ENCODE measurements at places on chromosomes 1 and 21.

DNA sequence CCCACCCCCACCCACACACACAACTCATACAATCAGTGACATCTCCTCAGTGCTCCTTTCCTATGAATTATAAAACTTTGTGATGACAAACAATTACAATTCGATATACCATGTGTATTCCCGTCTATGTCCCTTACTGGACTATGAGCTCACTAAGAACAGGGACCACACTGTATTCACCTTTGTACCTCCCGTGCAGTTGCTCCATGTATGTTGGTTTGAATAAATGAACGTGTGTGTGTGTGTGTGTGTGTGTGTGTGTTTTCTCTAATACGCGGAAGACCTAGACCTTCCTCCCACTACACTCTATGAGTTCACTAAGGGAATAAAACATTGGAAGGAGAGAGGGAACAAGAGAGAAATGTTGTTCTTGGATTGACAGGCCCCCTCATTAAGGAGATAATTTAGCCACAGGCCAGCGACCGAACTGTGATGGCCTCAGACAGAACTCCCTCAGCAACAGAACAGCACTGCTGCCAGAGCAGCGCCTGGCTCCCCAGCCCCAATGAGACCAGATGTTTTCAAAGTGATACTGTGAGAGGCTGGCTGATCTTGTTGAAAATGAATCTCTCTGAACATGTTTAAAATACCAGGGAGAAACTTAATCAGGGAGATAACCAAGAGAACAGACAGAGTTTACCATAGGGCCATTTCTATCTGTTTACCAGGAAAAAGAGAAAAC lies 21.7 kb downstream of the BCAR3 start:
- no peak for DNase-seq

- DNase-seq, result no peak
Observed at GRCh38 chr1:79966438-79966837, 959.9 kb upstream of the ADGRL4 start.

GRCh38 chr21:45447821-45448220 lies 42.9 kb downstream of the COL18A1 start:
- DNase-seq, result no peak

DNA sequence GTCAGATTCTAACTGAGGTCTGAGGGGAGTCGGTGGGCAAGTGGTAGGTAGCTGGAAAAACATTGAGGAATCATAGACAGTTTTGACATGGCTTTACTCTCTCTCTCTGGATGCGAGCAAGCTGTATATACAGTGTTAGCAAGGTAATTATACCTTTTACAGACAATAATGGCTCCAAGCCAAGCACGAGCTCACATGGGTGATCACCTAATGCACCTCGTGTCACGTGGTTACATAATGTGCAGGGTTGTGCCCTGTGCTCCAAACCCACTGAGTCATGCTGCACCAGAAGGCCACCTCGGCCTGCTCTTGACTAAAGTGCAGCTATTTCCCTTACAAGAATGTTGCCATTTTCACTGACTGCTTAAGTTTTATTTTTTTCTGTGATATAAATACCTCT lies 7.6 kb upstream of the CLCA2 start:
- DNase-seq, result peak; percentile 88

DNA sequence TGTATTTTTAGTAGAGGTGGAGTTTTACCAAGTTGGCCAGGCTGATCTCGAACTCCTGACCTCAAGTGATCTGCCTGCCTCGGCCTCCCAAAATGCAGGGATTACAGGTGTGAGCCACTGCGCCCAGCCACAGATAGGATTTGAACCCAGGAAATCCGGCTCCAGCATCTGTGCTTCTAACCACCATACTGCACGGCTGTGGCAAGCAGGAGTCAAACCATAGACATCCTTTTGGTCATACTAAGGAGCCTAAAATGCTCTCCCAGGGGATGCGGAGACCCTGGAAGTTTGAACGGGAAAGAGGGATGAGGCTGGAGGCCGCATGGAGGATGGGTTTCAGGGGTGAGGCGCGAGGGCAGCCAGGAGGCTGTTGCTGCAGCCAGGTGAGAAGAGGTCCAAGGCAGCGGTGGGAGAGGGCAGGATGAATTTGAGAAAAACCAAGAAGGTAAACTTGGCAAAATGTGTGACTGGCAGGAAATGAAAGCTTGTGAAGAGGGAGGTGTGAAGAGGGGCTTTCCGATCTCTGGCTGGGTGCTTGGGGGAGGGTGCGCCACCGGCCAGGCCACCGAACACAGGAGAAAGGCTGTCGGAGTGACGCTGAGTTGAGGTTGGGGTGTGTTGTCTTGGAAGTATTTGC lies 24.0 kb upstream of the CDK18 start:
- no peak for DNase-seq

GRCh38 chr1:46204406-46204742 lies 1.2 kb downstream of the LURAP1 start:
- no peak for DNase-seq

GRCh38 chr21:37688952-37689659 lies 227.2 kb downstream of the KCNJ6 start:
- DNase-seq, result no peak

GRCh38 chr1:239547987-239548386 lies 161.6 kb downstream of the CHRM3 start:
- no peak for DNase-seq

DNA sequence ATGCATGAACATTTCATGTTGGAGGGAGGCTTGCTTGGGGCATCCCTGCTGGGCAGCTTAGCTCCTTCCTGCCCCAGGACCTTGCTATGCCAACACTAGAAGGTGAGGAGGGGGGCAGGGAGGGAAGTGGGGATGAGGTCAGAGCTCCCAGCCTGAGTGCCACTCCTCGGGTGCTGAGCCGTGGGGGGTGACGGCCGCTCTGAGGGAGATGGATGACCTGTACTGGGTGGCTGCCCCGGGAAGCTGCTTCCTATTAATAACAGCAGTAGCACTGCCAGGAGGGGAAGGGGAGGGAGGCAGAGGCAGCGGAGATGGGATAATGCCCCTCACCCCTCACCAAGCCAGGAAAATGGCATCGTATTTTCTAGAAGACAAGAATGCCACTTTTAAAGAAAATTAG lies 60.6 kb downstream of the UBIAD1 start:
- no peak for DNase-seq

DNA sequence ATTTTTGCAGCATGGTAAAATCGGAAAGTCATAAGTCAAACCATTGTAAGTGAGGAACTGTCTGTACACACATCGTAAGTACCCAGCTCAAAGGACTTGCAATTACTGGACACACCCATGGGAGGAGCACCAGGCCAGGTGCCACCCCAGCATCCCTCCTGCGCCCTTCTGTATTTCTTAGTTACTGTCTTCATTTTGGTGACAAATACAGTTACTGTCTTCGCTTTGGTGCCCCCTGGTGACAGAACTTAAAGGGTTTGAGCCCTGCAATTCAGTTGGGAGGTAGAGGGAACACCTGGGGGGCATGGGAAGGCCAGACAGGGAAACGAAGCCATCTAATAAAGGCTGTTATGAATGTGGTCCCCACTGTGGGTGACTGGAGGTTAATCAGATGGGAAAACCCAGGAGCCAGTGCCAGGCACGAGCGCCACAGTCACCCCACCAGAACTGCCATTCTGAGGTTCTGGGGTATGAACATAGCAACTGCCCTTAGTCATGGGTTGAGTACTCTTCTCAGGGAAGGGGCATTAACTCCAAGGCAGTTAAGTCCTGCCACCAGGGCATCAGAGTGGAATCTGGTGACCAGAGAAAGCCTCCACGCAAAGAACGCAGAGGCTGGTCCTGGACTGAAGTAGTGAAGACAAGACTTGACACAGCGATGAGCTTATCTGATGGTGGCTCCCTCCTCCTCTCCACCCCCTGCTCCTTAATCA lies 612.9 kb downstream of the PTPRU start:
- DNase-seq, result peak; percentile 9
